ENCODE measurements at places on chromosomes 5 and 9.

- DNase-seq: no peak
These were observed 803.0 kb upstream of the ZNF608 start for GRCh38 chr5:125549322-125549911.

DNA sequence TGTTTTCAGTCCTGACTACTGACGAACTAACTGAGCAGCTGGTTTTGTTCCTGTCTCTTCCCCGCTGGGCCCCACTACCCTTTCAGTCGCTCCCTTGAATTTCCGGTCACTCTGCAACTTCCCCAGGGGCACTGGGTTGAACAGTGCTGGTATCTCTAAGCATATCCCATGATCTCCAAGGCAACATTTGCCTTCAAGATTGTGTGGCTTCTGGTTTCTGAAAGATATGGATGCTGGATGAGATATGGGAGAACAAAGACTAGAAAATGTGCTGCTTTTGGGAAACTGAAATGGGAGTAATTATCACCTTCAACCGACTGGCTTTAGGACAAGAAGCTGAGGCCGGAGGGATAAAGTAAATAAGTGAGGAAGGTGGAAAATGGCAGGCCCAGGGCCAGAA lies 258.2 kb upstream of the PIK3R1 start:
- DNase-seq: no peak

DNA sequence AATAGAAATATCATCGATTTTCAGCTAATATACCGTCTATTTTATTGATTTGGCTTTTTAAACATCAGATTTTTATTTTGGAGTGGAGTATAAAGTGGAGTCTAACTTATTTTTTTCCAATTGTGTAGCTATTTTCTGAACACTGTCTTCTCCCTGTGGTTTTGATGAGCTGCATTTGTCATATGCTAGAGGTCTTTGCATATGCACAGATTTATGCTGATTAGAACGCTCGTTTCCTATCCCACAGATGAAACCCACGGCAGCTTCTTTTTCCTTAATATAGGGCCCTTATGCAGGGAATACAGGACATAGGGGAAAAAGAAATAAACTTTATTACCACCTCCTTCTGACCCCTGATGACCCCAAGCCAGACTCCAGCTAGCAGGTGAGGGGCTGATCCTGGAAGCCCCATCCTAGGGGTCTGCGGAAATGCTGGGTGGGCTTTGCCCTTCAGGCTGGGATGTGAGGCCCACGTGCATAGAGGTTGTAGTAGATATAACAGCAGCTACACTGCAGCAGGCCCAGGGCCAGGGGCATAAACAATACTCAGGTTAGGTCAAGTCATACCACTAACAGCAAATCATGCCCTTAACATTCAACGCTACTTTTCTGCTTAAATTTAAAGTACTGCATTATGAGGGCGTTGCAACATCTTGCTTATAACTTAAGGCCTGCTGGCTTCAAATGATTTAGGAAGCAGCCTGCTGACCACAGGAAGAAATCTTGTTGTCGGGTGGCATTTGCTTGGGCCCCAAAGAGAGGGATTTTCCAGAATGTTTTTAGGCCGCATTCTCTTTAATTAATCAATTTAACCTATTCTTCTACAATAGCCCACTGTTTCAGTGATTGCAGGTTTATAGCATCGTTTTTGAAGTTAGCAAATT lies 28.5 kb downstream of the MVB12B start:
- no peak for DNase-seq

- no peak for DNase-seq
These were observed 16.2 kb downstream of the MTX3 start for GRCh38 chr5:79974886-79975285.

GRCh38 chr5:95684361-95684760 lies 1.6 kb upstream of the SPATA9 start:
- DNase-seq: no peak

GRCh38 chr9:87307848-87308247 lies 189.8 kb upstream of the DAPK1 start:
- no peak for DNase-seq

GRCh38 chr9:28668158-28668557 lies 1094.9 kb upstream of the C9orf72 start:
- DNase-seq: no peak

DNA sequence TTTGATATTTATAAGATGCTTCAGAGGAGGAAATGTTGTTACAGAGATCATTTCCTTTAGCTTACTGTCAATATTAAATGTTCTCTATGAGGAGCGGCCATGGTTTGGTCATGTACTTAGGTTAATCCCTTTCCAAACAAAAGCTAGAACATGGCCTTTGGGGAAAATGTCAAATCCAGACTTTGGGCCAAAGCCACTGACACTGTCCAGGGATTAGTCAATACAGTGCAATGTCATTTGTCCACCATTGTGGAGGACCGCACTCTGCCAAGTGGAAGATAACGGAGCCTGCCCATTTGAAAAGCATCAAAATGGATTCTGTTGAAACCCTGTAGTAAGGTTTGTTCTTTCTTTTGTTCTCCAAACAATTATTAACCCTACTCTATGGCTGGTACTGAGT lies 50.1 kb downstream of the FRMPD1 start:
- peak; percentile 67 for DNase-seq

DNA sequence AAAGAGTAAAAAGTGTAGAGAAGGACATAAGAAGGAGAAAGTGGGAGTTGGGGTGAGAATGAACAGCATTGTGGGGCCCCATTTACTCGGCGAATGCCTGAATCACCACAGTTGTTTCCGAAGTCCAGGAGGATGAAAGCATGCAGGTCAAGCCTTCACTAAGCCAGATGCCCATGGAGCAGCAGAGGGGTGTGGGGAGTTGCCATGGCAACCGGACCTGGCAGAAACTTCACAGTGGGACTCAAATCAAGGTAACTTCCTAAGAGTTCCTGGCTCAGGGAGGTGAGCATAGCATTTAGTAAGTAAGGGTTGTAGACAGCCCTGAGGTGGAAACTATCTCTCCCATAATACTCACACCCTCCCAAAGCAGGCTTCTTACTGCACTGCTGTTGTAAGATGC lies 357.1 kb downstream of the TRIM32 start:
- DNase-seq: no peak

GRCh38 chr5:173917788-173918786 lies 29.9 kb downstream of the CPEB4 start:
- DNase-seq: peak; percentile 37

DNA sequence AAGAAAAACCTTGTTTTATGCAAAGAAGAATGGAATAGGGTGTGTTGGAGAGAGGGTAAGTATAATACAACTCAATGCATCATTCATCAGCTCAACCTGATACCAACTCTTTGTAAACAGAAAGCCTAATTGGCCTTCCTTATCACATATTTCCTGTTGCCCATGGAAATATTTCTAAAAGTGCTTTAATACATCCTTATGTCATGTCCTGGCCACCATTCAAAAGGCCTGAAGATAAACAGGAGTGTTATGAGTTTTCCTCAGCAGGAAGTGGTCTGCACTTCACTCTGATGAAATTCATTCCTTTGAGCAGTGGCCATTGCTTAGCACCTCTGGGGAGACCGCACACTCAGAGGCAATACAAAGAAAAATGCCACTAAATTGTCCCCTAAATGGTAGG lies 511.2 kb downstream of the SEMA5A start:
- DNase-seq: no peak

- no peak for DNase-seq
These were observed 44.5 kb upstream of the SLC6A19 start for GRCh38 chr5:1156754-1157460.

- no peak for DNase-seq
These were observed 402.4 kb upstream of the PTGER4 start for GRCh38 chr5:40277161-40277906.

GRCh38 chr5:96809921-96810320 lies 2.2 kb upstream of the ERAP1 start:
- DNase-seq: no peak

DNA sequence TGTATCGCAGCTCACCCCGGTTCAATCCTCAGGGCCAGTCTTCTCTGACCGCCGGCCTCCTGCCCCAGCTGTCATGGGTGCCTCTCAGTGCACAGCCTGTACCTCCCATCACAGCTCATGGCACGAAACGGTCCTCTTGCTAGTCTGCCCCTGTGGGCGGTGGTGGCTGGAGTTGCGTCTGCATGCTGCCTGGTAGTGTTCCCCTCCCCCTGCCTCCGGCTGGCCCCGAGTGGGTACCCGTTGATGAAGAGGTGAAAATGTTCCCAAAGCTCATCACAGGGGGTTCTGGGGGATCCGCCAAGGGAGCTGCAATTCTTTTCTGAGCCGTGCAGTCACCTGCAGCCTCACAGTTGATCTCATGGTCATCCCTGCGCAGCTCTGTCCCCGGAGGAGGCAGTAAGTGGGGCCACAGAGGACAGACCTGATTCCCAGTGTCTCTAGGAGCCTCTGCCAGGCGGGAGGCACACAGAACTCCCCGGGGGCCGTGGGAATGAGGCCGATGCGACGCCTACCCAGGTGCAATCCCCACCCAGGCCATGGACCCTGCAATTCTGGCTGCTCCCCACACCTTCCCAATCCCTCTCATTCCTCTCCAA lies 34.7 kb upstream of the FIBCD1 start:
- no peak for DNase-seq

GRCh38 chr5:62689599-62690368 lies 111.2 kb downstream of the LRRC70 start:
- no peak for DNase-seq

DNA sequence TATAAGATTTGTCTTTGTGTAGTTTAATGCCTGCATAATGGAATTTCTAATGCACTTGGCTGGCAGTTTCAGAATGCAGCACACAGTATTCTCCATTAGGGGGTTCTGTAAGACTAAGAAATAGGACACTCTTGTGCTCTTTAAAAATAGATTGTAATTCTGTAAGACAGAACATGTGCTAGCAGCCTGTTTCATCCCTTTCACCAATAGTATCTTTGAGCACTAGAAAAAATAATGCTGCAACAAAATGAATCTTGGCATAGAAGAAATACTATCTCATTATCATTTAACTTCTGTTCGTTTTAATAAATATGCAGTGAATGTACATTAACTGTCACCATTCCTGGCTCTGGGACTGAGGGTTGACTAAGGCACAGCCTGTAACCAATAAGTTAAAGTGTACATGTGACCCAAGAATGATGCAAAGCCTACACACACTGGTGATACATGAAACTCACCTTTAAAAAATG lies 23.8 kb upstream of the ZNF622 start:
- peak; percentile 30 for DNase-seq

- DNase-seq: no peak
These were observed 300.8 kb downstream of the CDH9 start for GRCh38 chr5:26737348-26738265.

DNA sequence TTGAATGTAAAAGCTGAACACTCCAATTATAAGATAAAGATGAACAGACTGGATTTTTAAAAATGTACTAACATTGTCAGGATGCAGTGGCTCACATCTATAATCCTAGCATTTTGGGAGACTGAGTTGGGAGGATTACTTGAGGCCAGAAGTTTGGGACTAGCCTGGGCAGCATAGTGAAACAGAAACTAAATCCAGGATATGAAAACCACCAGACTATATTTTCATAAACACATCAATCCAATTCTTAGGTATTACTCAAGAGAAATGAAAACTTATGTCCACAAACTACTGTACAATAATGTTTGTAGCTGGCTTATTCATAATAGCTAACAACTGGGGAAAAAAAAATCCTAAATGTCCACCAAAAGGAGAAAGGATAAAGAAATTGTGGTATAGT lies 26.8 kb upstream of the NAA35 start:
- DNase-seq: no peak

GRCh38 chr5:111942661-111943401 lies 185.8 kb upstream of the NREP start:
- DNase-seq: no peak

GRCh38 chr5:148729182-148729581 lies 74.9 kb upstream of the HTR4 start:
- DNase-seq: no peak

DNA sequence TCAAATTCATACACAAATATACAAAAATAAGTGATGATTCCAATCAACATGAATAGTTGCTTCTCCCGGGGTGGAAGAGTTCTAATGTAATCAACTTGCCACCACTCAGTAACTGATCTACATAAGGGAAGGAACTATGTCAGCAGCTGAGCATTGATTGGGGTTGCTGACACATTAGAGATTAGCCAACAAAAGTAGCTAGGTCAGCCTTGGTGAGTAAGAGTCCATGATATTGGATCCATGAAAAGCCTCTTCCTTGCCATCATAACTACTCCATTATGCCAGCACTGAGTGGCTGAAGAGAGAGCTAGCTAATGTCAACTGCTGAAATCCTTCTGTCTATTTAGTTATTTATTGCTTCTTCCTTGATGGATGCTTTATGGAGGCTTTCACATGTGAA lies 309.8 kb downstream of the NFIB start:
- no peak for DNase-seq

DNA sequence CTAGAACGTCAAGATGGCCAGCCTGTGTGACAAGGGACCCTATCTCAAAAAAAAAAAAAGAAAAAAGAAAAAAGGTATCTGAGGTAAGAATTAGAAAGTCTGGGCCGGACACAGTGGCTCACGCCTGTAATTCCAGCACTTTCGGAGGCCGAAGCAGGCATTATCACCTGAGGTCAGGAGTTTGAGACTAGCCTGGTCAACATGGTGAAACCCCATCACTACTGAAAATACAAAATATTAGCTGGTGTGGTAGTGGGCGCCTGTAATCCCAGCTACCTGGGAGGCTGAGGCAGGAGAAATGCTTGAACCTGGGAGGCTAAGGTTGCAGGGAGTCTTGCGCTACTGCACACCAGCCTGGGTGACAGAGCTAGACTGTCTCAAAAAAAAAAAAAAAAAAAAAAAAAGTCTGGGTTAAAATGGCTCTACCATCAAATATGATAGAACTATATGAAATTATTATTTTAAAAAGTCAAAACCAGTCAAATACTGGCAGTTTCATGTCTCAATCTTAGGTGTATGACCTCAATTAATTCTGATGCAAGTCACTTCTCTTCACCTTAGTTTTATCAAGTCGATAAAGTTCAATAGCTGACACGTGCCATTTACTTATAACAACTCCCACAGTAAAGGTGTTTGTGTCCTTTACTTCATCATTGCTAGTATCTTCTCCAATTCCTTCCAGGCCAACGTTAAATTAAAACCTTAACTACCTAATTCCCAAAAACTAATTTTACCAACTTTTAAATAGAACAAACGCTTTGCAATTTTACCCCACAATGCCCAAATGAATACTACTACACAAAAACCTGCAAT lies 1.1 kb downstream of the RPS23 start:
- no peak for DNase-seq

GRCh38 chr9:7094052-7094451 lies 336.3 kb downstream of the KDM4C start:
- DNase-seq: peak; percentile 15

Measured in HepG2 (cell line).